ENCODE measurements at places on chromosomes 1 and 21. TPM values are rescaled to one million over a fixed set of nuclear protein-coding genes. Genes with fewer than 3 reads are reported as not detected.

- no peak for DNase-seq
- H3K4me3 ChIP-seq, result no peak overlapping the region
- H3K27me3 ChIP-seq, result no peaks in the 10 kb centered on the region
- no peak overlapping the region for H3K27ac ChIP-seq
Measured at GRCh38 chr1:204591473-204592090, 75.4 kb downstream of the MDM4 start.

DNA sequence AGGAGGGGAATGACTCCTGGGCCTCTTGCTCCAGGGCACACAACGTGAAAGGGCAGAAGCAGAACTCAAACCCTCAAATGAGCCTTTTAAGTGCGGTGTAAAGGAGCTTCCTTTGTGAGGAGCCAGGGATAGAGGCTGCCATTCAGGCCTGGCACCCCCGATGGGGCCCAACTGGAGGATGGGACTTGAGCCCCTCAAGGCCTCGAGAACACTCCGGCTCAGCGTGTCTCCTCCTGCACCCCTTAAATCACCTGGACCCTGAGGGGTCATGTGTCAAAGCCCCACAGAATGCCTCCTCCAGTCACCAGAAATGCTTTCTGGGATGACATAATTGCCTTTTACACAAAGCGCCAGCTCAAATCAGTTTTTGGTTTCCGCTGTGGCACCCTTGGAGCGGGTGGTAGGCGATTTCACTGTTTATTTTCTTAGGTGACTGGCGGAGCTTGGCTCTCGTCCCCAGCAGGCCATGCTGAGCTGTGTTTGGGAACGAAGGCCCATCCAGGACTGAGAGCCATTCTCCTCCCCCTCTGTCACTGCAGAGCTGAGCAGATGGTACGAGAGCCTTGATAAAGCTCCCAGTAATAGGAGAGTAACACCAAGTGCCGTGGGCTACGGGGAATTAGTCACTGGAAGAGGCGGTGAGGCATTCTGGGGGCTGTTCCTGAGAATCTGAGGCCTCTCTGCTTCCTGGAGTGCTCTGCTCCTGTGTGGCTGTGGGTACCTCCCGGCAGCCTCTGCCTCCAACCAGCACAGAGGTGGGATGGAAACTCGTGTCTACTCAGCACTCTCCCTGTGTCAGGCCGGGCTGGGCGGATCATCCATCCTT lies 163.0 kb downstream of the GRIK3 start:
- H3K27ac ChIP-seq, result no peak overlapping the region
- no peaks in the 10 kb centered on the region for H3K36me3 ChIP-seq
- no peak overlapping the region for H3K4me3 ChIP-seq
- no peaks in the 10 kb centered on the region for H3K27me3 ChIP-seq

GRCh38 chr21:46065215-46065913 lies 32.5 kb upstream of the COL6A2 start:
- peaks cover 39% of the 10 kb centered on the region for H3K27me3 ChIP-seq
- peaks cover 6% of the 10 kb centered on the region for H3K4me1 ChIP-seq
- DNase-seq, result no peak
- no peak overlapping the region for H3K4me3 ChIP-seq
- H3K27ac ChIP-seq, result no peak overlapping the region

DNA sequence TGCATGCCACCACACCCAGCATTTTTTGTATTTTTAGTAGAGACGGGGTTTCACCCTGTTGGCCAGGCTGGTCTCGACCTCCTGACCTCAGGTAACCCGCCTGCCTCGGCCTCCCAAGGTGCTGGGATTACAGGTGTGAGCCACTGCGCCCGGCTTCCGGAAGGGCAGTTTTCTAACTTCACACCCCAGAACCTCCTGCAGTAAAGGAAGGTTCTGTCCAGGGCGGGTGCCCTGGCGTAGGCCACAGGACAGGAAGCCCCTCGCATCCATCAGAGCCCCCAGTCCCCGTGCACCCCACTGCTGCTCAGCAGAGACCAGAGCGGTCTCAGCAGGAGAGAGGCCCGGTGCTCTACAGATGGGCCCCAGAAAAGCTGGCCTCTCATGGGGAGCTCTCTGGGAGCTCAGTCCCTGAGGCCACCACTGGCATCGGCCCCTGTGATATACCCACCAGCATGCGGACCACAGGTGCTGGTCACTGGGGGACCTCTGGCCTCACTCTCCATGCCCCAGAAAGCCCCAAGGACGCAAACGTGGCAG lies 4.1 kb upstream of the DNMT3L start:
- H3K36me3 ChIP-seq, result no peaks in the 10 kb centered on the region
- peaks cover 31% of the 10 kb centered on the region for H3K4me1 ChIP-seq
- no peak overlapping the region for H3K4me3 ChIP-seq
- H3K27me3 ChIP-seq, result peaks cover 10% of the 10 kb centered on the region
- H3K27ac ChIP-seq, result no peak overlapping the region
- DNase-seq, result no peak

DNA sequence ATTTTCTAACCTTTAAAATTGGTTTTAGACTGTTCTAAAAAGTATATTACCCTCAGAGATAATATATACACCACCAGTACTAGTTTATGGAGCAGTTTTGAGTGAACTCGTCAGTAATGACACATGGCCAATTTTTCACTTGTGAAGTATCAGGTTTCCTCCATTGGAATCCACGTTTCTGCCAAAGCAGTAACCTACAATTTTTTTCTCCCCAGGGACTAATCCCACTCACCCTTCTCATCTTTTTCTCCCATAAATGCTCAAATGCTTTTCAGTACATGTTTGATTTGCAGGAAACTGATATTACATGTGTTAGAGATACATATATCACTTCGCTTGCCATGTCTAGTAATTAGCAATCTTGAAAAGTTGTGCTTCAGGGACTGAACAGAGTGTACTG lies 94.1 kb downstream of the COL24A1 start:
- no peak overlapping the region for H3K4me3 ChIP-seq
- no peaks in the 10 kb centered on the region for H3K27me3 ChIP-seq
- DNase-seq, result no peak
- H3K36me3 ChIP-seq, result no peaks in the 10 kb centered on the region

The MFSD2A gene
- not detected for total RNA-seq

All from HepG2 (cell line).